ENCODE measurements at places on chromosomes 4 and X. TPM values are rescaled to one million over a fixed set of nuclear protein-coding genes. Genes with fewer than 3 reads are reported as not detected.

Gene DYNLT3
- total RNA-seq: 23.1 TPM

Gene REPS2
- 16.2 TPM for total RNA-seq

Gene PF4V1
- not detected for total RNA-seq

Gene GLRA3
- total RNA-seq: under 0.01 TPM

Gene RAB40A
- 0.88 TPM for total RNA-seq

Gene GABRG1
- 0.06 TPM for total RNA-seq

Gene KLB
- 0.18 TPM for total RNA-seq

Gene ARMCX4
- 16.4 TPM for total RNA-seq

Gene FREM3
- 0.12 TPM for total RNA-seq

Gene C4orf54
- 71.2 TPM for total RNA-seq

Gene CSAG1
- not detected for total RNA-seq

Gene CFAP99
- 0.41 TPM for total RNA-seq

Gene VSIG4
- 14.5 TPM for total RNA-seq

Gene STOX2
- total RNA-seq: 16.0 TPM
